ENCODE measurements at places on chromosomes 6 and 20. TPM values are rescaled to one million over a fixed set of nuclear protein-coding genes. Genes with fewer than 3 reads are reported as not detected.

Gene HIVEP1
- 4.9 TPM for total RNA-seq

Gene ISM1
- total RNA-seq, result not detected

Gene KCNQ5
- total RNA-seq, result under 0.01 TPM

Gene ZBTB9
- 4.6 TPM for total RNA-seq

Gene CGAS
- total RNA-seq, result 0.98 TPM

Gene TLDC2
- total RNA-seq, result 0.11 TPM

Gene TRIM39
- total RNA-seq, result 9.6 TPM

Gene IMPG1
- not detected for total RNA-seq

Gene USP49
- 1.4 TPM for total RNA-seq
